ENCODE measurements at places on chromosomes 1 and 21.

- DNase-seq, result no peak
Observed at GRCh38 chr1:232585486-232585885, 44.4 kb downstream of the SIPA1L2 start.

DNA sequence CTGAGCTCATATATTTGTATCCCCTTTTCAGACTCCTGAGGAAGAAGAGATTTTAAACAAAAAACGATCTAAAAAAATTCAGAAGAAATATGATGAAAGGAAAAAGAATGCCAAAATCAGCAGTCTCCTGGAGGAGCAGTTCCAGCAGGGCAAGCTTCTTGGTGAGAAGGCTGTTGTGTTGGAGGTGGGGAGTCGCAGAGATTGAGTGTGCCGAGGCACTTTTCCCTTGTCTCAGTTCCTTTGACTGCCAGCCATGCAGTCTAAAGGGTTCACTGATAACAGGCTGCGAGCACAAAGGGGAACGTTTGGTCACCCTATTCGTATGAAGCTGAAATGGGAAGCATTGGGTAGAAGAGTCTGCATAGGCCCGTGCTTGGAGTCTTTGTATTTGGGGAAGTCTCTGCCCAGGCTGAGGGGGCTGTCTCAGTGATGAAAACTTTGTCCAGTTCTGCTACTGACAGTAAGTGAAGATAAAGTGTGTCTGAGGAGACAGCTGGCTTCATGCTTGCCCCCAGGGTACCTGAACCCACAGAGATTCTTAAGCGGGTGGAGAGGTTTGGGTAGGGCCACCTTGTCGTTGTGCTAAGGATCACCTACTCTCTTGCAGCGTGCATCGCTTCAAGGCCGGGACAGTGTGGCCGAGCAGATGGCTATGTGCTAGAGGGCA lies 2.8 kb downstream of the RPS8 start:
- DNase-seq, result no peak

GRCh38 chr1:83641206-83641658 lies 357.7 kb downstream of the TTLL7 start:
- DNase-seq, result no peak

DNA sequence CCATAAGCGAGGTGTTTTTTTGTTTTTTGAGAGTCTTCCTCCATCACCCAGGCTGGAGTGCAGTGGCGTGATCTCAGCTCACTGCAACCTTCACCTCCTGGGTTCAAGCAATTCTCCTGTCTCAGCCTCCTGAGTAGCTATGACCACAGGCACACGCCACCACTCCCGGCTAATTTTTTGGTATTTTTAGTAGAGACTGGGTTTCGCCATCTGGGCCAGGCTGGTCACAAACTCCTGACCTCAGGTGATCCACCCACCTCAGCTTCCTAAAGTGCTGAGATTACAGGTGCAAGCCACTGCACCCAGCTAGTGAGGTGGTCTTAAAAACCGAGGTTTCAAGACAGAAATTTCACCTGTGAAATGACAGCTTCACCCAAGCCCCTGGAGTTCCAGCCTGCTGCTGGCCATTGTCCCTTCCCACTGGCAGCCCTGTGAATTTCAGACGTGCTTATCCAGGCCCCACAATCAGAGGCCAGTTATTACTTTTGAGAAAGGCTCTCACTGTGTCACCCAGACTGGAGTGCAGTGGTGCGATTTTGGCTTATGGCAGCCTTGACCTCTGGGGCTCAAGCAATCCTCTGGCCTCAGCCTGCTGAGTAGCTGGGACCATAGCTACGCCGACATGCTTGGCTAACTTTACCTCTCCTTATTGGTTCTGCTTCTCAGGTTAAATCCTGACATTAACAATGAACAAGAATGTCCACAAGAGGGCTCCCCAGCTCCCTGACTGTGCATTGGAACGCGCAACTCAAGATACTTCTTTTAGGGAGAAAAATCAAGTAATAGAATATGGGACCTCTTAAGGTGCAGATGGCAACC lies 19.4 kb downstream of the ENO1 start:
- peak; percentile 12 for DNase-seq

GRCh38 chr1:226643177-226643576 lies 94.6 kb downstream of the STUM start:
- DNase-seq, result no peak

GRCh38 chr21:33478935-33479678 lies 667 bp downstream of the TMEM50B start:
- no peak for DNase-seq

- DNase-seq, result no peak
Observed at GRCh38 chr1:22320587-22321344, 130.9 kb upstream of the ZBTB40 start.

GRCh38 chr1:19199969-19200604 lies 10.0 kb downstream of the UBR4 start:
- no peak for DNase-seq

GRCh38 chr1:221509575-221510355 lies 232.1 kb downstream of the DUSP10 start:
- no peak for DNase-seq

DNA sequence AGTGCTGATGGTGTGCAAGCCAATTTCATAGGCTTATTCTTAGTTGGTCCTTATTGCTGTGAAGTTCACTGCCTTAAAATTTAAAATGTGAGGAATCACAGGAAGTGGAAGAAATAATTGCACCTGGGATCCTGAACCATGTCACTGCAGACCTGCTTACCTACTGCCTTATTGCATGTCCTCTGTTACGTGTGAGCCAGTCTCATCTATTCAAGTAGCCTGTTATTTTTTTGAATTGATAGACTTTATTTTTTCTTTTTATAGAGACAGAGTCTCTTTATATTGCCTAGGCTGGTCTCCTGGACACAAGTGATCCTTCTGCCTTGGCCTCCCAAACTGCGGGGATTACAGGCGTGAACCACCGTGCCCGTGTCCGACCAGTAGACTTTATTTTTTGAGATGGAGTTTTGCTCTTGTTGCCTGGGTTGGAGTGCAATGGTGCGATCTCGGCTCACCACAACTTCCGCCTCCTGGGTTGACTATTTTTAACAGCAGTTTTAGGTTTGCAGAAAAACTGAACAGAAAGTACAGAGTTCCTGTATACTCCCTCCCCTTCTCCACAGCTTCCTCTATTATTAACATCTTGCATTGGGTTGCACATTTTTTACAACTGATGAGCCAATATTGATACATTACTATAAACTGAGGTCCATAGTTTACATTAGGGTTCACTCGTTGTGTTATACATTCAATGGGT lies 14.0 kb upstream of the DISC1 start:
- DNase-seq, result no peak

DNA sequence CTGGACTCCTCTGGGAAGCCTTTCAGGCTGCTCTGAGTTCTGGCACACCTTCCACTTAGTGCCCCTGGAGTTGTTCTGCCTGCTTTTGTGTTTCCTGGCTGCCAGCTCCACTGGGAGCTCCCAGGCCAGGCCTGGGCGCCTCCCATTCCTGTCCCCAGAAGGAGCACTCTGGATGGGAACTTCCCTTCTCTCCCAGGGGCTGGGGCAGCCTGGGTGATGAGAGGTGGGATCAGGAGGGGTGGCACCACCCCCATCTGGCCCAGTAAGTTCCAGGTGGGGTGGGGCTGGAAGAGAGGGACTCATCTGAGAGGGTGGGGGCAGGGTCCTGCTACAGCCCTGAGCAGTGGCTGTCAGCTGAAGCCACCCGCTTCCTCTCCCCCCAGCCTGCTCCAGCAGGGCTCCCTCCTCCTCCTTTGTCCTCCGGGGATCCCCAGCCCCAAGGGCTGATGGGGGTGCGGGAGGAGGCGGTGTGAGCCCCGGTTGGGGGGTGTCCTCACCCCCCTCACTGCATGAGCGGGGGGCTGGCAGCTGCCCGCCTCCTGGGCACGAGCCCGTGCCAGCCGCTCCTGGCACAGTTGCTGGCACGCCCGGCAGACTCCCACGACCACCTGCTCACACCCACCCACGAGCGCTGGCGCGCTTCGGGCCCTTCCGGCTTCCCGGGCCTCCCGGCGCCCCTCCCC lies 4.7 kb downstream of the FOXO6 start:
- no peak for DNase-seq

DNA sequence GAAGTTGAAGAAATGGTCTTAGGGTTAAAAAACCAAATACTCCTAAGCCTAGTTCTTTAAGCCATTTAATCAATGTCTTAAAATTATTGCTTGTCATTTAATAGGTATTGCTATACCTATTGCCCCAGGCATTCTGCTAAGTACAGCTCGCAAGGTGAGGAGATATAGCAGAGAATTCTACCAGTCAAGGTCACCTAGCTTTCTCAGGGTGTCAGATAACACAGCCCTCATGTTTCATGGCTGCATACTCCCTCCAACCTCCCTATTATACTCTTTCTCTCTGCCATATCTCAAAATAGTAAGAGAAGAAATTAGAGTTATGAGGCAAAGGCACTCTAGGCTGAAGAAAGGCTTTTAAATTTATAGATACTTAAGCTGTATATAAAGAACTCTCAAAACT lies 68.4 kb upstream of the GPR88 start:
- no peak for DNase-seq

- peak; percentile 38 for DNase-seq
Observed at GRCh38 chr1:56535939-56536338, 43.4 kb downstream of the PLPP3 start.

GRCh38 chr1:91846007-91846638 lies 39.8 kb downstream of the TGFBR3 start:
- DNase-seq, result peak; percentile 26

GRCh38 chr1:107785496-107786202 lies 179.3 kb downstream of the VAV3 start:
- DNase-seq, result no peak

- DNase-seq, result no peak
Observed at GRCh38 chr1:20681999-20682398, 20.8 kb upstream of the DDOST start.

GRCh38 chr1:223667484-223668182 lies 2.1 kb upstream of the CAPN8 start:
- no peak for DNase-seq

DNA sequence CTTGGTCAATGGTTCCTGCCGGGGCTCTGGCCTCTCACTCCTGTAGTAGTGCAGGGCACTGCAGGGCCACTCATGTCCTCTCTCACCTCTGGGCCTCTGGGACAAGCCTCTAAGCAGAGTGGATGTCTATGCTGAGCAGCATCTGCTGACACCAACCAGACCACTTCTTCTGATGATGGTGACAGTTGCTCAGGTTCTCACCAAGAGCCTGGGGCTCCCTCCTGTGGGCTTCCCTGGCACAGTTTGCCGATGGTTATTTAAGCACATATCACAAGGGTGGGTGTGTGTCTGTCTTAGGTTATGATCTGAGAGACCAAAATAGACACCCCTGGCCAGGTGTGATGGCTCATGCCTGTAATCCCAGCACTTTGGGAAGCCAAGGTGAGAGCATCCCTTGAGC lies 17.4 kb upstream of the GPR137B start:
- no peak for DNase-seq

DNA sequence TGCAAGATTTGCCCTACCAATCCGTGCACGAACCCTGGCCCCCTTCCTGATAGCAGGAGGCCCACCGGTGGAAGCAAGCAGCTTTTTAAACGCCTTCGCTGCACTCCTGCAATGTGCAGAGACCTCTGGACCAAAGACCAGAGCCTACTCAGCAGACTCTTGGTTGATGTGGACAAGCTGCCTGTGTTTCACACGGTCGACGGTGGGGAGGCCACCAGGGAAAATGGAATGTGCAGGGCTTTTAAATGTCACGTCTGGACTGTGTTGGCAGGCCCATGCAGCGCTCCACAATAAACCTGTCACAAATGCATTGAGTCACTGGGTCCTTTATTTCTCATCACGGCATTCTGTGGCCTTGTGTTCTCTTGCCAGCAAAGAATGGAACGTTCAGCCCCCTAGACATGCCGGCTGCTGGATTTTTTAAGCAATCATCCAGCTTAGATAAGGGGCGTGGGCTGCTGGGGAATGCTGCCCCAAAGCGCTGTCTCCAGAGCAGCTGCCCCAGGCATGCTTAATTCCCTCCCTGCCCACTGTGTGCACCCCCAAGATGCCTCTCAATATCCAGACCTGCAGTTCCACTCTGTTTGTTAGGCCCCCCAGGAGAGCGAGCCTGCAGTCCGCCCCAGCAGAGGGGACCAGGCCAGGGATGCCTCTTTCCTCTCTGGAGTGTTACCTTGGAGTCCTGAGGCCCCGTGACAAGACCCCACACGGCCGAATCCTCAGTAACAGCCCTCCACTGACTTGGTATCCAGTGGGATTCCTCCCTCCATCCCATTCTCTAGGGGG lies 71.3 kb downstream of the ATP5PO start:
- DNase-seq, result no peak

GRCh38 chr1:231679109-231679508 lies 52.5 kb downstream of the DISC1 start:
- no peak for DNase-seq

GRCh38 chr1:106998431-106999002 lies 58.0 kb upstream of the PRMT6 start:
- DNase-seq, result no peak

- no peak for DNase-seq
Observed at GRCh38 chr1:237684236-237684635, 206.5 kb downstream of the ZP4 start.

GRCh38 chr1:85088408-85088784 lies 40.1 kb upstream of the MCOLN3 start:
- no peak for DNase-seq

DNA sequence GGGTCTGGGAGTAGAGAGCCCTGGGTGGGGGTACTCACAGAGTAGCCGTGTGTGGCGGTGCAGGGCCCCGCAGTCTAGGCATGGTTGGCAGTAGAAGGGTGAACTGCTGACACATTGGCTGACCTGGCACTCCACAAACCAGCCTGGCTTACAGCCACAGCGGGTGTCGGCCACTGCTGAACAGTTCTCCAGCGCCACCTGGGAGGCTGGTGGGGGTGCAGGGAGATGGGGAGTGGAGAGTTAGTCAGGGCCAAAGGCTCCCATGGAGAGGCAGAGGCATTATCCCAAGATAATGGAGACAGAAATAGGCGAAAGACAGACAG lies 1.5 kb downstream of the TNFRSF25 start:
- no peak for DNase-seq

GRCh38 chr21:42454786-42455185 lies 41.2 kb downstream of the RSPH1 start:
- no peak for DNase-seq

DNA sequence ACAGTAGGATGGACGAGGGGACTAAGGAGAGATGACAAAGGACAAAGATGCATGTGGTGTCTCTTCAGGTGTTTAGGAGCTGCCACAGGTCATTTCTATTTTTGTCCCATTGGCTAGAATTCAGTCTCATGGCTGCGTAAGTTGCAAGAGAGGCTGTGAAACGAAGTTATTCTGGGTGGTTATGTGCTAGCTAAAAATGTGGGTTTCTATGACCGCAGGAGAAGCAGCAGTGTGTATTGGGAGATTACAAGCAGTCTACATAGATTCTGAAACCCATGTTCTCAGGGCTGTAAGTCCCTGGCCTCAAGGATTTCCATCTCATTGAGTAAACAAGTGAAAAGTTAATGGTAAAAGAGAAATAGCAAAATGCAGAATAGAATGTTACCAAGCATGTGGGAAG lies 110.7 kb downstream of the SPATA46 start:
- no peak for DNase-seq
